SHP77 (cell line): ENCODE measurements at places on chromosomes 2 and 18.

- DNase-seq, result no peak
These were observed at the start of gene IL36RN for GRCh38 chr2:113058998-113059960. Gene IL36RN (plus strand): TSS chr2:113059198. CDS start chr2:113059439, 241 bp downstream.

GRCh38 chr2:223997938-223998337, 40.7 kb downstream of the MRPL44 start:
- DNase-seq, result no peak

DNA sequence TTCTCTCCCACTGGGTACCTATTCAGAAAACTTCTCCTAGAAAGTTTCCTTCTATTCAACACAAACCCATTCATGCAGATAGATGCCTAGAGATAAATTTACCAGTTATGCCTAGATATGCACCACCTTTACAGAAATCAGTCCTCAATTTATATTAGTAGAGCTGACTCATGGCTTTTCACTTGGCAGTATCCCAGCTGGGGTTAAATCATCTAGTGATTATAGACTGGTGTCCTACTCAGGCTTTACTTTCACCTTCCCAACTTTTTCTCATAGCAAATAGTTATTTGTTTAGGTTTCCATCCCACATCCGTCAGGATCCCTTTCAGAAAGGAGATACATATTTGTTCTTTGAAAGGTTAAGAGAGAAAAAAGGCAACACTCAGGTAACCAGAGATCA, 124.5 kb downstream of the AQP4 start:
- no peak for DNase-seq

GRCh38 chr2:104840156-104840555, 13.8 kb upstream of the POU3F3 start:
- DNase-seq, result no peak

GRCh38 chr2:112061840-112062239, 6.8 kb downstream of the TMEM87B start:
- DNase-seq, result no peak

DNA sequence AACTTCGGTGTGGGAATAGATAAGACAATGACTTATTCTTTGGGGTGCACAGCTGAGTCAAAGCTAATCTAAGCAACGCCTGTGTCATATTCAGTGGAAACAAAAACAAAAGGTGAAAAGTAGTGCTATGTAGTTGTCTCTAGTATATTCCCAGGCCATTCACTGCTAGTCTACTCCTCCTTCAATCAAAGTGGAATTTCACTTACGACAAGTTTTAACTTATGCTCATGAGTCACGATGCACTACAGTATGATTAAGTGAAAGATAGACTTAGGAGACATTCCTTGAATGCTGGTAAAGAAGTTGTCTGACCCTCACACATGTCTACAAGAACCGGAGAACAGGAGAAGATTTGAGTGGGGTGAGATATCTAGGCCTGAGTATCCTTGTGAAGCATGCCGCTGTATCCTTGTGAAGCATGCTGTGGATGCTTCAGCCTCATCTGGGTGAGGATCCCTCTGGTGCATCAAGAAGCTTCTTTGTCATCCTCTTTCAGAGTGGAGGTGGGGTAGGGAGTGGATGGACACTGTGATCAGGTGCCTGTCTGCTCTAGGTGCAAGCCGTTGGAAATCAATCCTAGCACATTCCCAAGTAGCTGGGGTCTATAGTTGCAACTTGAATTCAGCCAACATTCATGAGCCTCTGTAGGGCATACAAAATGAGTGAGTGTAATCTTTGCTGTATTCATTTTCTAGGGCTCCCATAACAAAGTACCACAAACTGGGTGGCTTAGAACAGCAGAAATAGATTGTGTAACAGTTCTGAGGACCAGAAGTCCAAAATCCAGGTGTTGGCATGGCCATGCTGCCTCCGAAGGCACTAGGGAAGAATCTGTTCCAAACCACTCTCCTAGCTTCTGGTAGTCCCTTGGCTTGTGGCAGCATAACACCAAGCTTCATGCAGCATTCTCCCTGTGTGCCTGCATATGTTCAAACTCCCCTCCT, 173.5 kb upstream of the FN1 start:
- no peak for DNase-seq

DNA sequence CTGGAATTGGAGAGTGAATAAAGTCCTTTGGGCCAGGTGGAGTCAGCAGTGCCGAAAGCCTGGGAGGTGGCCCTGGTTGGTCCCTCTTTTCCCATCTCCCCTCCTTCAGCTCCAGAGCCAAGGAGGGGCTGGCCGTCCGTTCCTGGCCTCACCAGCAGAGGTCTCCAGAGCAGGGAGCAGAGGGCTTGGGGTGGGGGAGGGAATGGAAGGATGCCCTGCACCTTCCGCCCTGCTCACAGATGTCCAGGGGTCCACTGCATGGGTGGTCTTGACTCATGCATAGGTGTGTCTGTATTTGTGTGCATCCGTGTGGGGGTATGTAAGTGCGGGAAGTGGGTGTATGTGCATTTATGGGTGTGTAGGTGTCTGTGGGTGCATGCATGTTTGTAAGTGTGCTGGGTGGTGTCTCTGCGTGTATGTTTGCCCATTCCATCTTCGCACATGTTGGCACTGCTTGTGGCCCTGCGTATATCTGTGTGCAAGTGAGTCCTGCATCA, 201.8 kb downstream of the ZFP36L2 start:
- peak; percentile 9 for DNase-seq
